ENCODE measurements at places on chromosomes 11 and 22.

DNA sequence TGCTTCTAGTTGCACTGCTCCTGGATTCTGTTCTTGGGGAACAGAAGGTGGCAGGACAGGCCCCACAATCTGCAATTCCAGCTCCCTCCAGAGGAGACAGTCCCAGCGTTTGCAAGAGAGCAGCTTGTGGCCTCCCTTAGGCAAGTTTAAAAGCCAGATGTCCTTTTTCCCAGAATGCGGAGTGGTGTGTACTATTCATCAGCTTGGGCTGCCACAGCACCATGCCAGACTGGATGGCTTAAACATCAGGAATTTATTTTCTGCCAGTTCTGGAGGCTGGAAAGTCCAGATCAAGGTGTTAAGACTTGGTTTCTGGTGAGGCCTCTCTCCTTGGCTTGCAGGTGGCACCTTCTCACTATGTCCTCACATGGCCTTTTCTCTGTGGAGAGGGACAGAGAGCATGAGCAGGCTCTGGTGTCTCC, 11.7 kb downstream of the MIAT start:
- DNase-seq = no peak

DNA sequence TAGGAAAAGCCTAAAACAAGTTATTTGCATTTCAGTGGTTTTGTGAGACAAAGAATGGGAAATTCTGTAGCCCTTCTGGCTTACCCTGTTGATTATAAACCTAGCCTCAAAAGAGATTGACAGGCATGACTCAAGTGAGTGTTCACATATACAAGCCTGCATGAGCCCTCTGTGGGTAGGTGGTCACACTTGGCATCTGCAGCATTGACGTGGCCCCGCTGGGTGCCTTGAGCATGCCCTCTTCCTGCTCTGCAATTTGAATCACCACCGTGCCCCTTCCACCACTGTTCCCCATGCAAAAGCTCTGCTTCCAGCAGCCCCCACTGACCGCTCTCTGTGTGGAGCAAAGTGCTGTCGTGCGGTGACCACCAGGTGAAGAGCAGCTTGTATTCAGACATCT, 21.0 kb upstream of the ADSL start:
- DNase-seq = peak; percentile 52

GRCh38 chr11:63866211-63866610, 27.3 kb downstream of the MARK2 start:
- DNase-seq = peak; percentile 15

- no peak for DNase-seq
These were observed 9.3 kb upstream of the TH start for GRCh38 chr11:2180789-2181370.

GRCh38 chr11:2540223-2540991, 95.6 kb downstream of the KCNQ1 start:
- no peak for DNase-seq

DNA sequence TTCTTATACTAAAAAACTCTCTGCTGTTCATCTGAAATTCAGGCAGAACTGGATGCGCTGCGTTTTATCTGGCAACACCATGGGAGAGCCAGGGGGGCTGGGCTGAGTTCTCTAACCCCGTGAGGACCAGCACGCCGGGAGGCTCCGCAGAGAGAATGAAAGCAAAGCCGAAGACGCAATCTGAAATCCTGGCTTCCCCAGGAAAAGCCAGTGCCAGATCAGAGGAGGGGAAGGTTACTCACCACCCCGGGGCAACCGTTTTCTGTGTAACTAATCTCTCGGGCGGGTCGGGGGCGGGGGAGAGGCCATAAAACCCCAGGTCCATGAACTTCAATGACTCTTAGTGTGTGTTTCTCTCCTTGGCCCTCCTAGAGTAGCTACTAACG, 99.4 kb downstream of the SHANK2 start:
- DNase-seq = no peak

- no peak for DNase-seq
These were observed 14.3 kb downstream of the DGKZ start for GRCh38 chr11:46361283-46362155.

- DNase-seq = no peak
These were observed 12.8 kb downstream of the RAB3IL1 start for GRCh38 chr11:61904539-61905048.

DNA sequence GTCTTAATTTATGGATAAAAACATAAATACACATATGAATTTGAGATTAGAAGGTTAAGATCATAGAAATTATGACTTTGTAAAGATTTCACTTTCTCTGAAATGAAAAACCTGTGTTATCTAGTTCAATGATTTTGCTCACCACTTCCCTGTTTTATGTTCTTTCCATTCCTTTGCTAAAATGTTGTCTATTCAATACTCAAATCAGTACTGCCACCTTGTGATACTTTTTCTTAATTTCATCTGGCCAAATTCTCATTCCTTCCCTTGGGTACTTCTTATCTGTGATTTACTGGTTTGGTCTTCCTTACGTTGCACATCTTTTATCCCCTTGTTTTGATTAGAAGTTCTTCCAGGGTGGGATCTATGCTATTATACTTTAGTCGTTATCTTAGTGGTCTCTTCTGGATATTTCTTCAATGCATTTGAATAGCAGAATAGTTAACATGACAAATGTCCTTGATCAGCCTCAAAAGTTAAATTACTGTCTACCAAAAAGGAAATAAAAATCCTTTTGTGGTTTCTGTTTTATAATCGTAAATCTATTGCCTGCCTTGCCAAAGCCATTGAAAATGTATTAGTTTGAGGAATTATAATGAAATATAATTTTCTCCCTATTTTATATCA, 197.0 kb downstream of the PGR start:
- no peak for DNase-seq

DNA sequence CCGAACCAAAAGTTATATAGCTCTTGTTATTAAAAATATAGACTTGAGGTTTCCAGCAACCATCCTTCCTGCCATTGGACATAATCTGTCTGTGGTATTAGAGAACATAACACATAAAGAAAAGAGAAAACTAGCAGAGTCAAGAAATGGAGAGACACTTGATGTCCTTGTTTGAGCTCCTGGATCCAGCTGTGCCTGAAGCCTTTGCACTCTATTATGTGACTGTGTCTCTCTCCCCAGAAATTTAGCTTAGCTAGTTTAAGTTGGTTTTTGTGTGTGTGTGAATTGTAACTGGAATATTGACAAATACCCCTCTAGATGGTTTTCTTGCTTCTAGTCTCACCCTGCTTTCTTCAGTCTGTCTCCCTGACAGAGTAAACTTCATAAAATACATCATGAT, 61.6 kb downstream of the SC5D start:
- DNase-seq = no peak

DNA sequence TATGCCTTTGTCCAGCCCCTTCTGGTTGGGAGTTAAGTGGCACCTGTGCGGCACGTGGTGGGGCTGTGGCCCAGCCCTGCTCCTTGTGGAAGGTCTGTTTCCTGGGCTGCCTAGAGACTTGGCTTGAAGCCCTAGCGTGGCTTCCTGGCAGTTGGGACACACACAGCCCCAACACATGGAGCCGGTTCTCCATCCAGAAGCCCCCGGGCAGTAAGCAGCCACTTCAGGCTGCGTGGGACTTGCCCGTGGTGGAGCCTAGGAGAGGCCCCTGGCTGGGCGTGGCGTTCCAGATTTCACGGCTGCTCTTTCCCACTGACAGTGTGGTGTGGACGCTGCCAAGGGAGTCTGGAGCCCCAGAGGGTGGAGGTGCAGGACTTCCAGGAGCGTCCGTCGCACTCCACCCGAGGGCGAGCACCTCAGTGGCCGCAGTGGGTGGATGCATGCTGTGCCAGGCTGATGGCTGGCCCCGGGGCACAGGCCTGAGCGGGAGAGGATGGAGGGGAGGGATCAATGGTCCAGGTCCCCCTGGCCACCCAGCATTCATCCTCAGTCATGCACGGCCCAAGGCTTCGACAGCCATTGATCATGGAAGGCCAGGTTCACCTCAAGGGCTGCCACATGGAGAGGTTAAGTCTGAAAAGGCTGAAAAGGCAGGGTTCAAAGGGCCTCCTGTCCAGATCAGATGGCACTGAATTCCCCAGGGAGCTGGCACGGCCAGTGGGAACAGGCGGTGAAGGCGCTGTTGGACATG, 9.3 kb downstream of the CCND1 start:
- DNase-seq = no peak

DNA sequence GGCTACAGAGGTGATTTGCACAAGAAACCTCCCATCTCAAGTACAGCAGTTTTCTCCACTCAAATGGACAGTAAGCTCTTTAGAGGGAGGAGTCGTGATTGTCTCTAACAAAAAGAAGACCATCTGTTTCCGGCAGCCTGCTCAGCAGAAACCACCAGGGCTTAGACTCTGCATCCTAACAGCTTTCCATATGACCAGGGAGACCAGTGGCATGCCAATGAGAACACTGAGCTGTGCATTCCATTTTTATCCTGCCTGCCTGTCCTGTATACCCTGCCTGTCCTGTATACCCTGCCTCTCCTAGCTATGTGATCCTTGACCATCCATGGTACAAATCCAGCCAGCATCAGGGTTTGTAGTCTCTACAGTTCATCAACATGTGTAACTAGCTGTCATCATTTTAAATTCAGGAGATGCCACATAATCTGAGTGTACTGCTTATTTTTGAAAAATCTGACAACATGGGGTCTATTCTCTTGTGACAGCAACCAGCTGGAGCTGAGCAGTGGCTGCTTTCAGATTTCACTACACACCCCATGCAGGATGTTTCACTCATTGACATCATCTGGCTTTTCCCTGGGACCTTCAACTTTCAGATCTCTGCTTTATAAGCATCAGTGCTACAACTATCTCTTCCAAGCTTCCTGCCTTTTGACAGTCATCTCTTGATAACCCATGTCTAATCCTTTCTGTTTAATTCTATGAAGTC, 50.5 kb upstream of the POU2AF2 start:
- no peak for DNase-seq

DNA sequence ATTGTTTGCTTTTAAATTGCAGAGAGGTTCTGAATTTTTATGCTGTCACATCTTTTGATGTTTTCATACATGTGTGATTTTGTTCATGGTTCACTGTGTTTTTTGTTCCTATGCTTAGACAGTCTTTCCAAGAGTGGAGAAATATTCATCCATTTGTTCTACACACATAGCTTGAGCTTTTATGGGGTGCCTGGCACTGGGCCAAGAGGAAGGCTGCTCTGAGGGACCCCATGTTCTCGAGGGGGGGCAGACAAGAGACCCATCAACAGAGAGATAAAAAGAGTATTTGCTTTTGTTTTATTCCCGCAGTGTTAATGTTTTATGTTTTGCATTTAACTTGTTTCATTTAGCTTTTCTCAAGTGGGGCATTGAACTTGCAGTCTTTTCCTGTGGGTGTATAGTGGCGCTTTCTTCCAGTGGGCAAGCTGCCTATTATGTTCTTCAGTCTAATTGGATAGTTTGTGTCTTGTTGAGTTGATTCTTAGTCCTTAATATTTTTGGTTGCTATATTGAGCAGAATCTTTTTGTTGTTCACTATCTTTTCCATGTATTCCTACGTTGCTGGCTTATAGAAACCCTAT, 57.7 kb downstream of the CABIN1 start:
- no peak for DNase-seq

- DNase-seq = no peak
These were observed 1282.9 kb downstream of the TBC1D22A start for GRCh38 chr22:48045369-48045768.

GRCh38 chr22:39332441-39333064, 13.1 kb upstream of the RPL3 start:
- DNase-seq = no peak

DNA sequence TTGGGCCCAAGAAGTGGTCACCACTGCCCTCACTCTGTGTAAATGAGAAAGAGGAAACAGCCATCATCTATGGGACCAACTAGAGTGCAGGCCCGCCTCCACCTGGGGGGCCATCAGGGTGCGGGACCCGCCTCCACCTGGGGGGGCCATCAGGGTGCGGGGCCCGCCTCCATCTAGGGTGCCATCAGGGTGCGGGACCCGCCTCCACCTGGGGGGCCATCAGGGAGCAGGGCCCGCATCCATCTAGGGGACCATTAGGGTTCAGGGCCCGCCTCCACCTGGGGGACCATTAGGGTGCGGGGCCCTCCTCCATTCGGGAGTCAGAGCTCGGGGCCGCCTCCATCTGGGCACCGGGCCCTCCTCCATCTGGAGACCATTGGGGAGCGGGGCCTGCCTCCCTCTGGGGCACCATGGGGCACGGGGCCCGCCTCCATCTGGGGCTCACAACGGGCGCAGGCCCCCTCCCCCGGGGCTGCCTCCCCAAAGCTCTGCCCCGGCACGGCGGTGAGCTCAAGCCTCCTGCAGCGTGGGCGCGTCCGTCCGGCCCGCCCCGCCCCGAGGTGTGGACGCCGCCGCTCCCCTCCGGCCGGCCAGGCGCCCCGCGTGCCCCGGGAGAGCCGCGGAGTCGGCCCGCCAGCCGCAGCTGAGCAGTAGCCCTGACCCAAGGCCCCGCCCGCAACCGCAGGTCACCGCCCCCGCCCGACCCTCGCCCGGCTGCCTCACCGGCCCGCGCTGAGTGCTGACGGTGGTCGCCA, 512 bp downstream of the TOLLIP start:
- DNase-seq = no peak

DNA sequence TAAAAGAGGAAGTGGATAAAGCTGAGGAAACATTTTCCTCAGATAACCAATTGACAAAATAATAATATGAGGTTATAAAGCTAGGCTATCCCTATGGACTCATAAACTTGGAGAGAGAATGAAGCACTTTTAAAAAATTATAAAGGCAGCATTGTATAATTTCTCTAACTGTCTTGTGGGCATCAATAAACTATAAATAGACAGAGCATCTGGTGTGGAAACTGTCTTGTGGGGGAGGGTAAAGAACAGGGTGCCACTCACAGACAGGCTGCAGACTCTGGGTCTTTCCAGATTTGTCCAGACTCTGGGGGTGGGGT, 333.5 kb downstream of the BUD13 start:
- no peak for DNase-seq

- DNase-seq = no peak
These were observed 20.7 kb downstream of the CACNG2 start for GRCh38 chr22:36682811-36683210.

DNA sequence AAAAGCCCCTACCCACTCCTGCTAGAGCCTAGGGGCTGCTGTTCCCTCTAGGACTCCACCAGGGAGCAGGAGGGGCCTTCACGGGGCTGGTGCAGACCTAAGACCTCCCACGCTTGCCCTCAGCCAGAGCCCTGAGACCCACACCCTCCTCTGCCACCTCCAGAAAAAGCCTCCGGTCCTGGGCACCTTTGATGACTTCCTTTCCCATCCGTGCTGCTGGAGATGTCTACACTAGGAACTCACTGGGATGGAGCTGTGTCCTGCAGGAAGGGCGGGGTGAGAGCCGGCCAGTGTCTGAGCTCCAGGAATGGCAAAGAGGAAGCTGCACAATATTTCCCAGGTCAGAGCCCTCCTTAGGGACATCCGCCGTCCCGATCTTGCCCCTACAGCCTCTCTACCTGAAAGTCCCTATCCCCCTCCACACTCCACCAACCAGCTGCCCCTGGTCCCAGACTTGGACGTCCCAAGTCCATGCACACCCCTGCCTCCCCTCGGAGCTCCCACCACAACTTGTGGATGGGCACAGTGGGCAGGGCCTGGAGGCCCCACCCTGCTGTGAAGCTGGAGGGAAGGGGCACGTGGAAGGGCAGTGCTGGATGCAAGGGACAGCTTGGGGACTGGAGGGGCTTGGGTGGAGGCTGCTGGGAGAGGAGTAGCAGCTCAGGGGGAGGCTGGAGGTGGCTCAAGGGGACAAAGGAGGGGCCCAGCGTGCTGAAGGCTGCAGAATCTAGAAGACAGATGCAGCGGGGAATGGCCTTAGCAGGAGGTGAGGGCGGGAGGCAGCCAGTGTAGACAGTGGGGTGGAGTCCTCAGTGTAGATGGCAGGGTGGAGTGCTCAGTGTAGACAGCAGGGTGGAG, 13.5 kb upstream of the LRP5 start:
- no peak for DNase-seq

Data from activated naive CD4-positive, alpha-beta T cell (primary cell).